ENCODE measurements at places on chromosomes 11 and 22.
A peak's percentile ranks its signal among the peaks of the same experiment; 100 is the strongest.

DNA sequence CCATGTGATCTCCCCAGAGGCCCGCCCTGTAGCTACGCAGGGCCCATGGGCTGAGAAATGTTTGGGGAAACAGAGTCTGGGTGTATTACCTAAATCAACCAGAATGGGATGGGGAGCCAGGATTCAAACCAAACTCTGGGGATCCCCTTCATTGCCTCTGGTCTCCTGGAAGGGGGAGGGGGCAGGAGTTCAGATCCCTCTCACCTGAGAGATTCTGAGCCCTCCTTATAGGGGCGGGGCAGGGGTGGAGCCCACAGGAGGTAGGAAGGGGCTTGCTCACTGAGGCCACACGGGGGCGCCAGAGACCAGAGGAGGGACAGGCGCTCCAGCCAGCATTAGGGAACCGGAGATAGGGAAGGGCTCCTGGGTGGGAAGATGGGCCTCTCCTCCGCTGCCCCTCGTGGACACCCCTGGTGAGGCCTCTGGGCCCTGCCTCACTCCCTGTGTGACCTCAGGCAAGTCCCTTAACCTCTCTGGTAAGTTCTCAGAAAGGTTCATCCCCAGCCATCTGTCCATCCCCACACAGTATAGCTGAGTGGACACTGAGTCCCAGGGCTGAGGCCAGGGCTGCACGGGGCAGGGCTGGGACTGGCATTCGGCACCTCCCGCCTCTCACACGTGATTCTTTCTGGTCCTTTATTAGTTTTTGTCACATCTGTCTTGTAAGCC, 2.7 kb upstream of the CDC42BPG start:
- DNase-seq, result peak; percentile 96

GRCh38 chr11:128548649-128549255, 38.6 kb downstream of the ETS1 start:
- no peak for DNase-seq

GRCh38 chr11:2740275-2740940, 40.6 kb upstream of the KCNQ1OT1 start:
- no peak for DNase-seq

DNA sequence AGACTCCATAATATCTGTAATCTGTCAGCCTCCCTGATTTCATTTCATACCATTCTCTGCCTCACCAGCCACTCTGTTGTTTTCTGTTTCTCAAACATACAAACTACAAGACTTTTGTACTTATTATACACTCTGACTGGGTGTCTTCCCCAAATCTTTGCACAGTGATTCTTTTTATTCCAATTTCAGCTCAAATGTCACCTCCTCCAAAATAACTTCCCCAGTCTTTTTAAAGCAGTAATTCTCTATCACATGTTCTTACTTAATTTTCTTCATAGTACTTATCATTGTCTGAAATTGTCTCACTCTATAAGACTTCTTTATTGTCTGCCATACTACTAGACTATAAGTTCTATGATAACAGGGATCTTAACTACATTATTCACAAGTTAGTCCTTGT, 19.6 kb downstream of the SOX6 start:
- no peak for DNase-seq

GRCh38 chr11:96097844-96098421, 174.0 kb upstream of the MTMR2 start:
- no peak for DNase-seq

GRCh38 chr11:30171661-30172060, 59.2 kb upstream of the FSHB start:
- no peak for DNase-seq

GRCh38 chr11:13450832-13451397, 12.1 kb downstream of the BTBD10 start:
- no peak for DNase-seq

DNA sequence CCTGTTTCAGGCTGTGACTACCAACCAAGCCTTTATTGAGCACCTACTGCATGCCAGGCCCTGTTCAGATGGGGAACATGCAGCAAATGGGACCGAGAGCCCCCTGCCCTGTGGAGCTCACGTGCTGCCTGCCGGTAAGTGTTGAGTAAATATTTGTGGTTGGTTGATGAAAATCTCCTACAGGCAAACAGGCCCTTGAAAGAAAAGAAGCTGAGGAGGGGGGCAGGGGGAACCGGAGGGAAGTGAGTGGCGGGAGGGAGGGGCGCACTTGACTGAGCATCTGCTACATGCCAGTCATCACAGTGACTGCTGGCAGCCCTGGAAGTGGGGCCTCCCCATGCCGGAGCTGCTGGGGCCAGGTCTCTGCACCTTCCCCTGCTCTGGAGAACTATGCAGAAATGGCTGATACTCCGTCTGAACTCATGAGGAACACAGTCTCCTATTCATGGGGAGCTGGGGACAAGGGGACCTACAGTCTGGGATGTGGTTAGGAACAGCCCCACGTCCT, 34.2 kb downstream of the MACROD1 start:
- DNase-seq, result peak; percentile 97

GRCh38 chr11:74710281-74710938, 20.8 kb downstream of the CHRDL2 start:
- peak; percentile 48 for DNase-seq

All from NCI-H82 (cell line).